ENCODE measurements at places on chromosomes 7 and 10. TPM values are rescaled to one million over a fixed set of nuclear protein-coding genes. Genes with fewer than 3 reads are reported as not detected.

BAMBI gene
- 8.1 TPM for total RNA-seq

CHST3 gene
- 40.1 TPM for total RNA-seq

STEAP1B gene
- total RNA-seq, result 1.7 TPM

IL6 gene
- total RNA-seq, result 0.83 TPM

ANKRD61 gene
- not detected for total RNA-seq

C10orf95 gene
- not detected for total RNA-seq

CFAP70 gene
- 1.0 TPM for total RNA-seq

ADIRF gene
- 85.2 TPM for total RNA-seq

HOXA2 gene
- 3.3 TPM for total RNA-seq

ACBD7 gene
- 2.2 TPM for total RNA-seq

NUPR2 gene
- total RNA-seq, result not detected

FGF8 gene
- total RNA-seq, result not detected

FOXP2 gene
- total RNA-seq, result 54.2 TPM

SLC16A12 gene
- 0.83 TPM for total RNA-seq

ZNF804B gene
- not detected for total RNA-seq

CALHM2 gene
- total RNA-seq, result 58.2 TPM

OR2F2 gene
- total RNA-seq, result not detected

UTF1 gene
- total RNA-seq, result not detected

SPDYE2 gene
- not detected for total RNA-seq

GNAI1 gene
- 84.3 TPM for total RNA-seq

CALD1 gene
- 3,140 TPM for total RNA-seq

TMEM176A gene
- 47.7 TPM for total RNA-seq

ZNF722 gene
- total RNA-seq, result not detected

TMEM130 gene
- total RNA-seq, result 0.57 TPM

SLC26A3 gene
- 4.5 TPM for total RNA-seq

ADRA2A gene
- total RNA-seq, result 3.6 TPM

PDE6C gene
- not detected for total RNA-seq

CHRM2 gene
- total RNA-seq, result 16.6 TPM

LRRC4 gene
- total RNA-seq, result under 0.01 TPM

MYL10 gene
- not detected for total RNA-seq

CHN2 gene
- total RNA-seq, result 9.8 TPM

SFXN3 gene
- 78.4 TPM for total RNA-seq

HYAL4 gene
- total RNA-seq, result not detected

IRF5 gene
- total RNA-seq, result 7.8 TPM

CLRN3 gene
- not detected for total RNA-seq

CFAP69 gene
- total RNA-seq, result 8.6 TPM

SEM1 gene
- total RNA-seq, result 25.7 TPM

LRIT2 gene
- 0.19 TPM for total RNA-seq

GIMAP7 gene
- total RNA-seq, result 15.8 TPM

H2AZ2 gene
- 202 TPM for total RNA-seq

RTKN2 gene
- 0.11 TPM for total RNA-seq

CH25H gene
- 2.5 TPM for total RNA-seq

TAS2R41 gene
- 0.66 TPM for total RNA-seq

HABP2 gene
- not detected for total RNA-seq

Data from esophagus muscularis mucosa (tissue), 4 donors.